Stimulated activated CD8-positive, alpha-beta memory T cell treated with anti-CD3 and anti-CD28 coated beads, Interleukin-4, amount 100 ng/mL, for 48 hours (primary cell): ENCODE measurements at places on chromosomes 16 and 17.

- DNase-seq = no peak
Measured at GRCh38 chr17:21419299-21420239, 43.4 kb downstream of the KCNJ12 start.

DNA sequence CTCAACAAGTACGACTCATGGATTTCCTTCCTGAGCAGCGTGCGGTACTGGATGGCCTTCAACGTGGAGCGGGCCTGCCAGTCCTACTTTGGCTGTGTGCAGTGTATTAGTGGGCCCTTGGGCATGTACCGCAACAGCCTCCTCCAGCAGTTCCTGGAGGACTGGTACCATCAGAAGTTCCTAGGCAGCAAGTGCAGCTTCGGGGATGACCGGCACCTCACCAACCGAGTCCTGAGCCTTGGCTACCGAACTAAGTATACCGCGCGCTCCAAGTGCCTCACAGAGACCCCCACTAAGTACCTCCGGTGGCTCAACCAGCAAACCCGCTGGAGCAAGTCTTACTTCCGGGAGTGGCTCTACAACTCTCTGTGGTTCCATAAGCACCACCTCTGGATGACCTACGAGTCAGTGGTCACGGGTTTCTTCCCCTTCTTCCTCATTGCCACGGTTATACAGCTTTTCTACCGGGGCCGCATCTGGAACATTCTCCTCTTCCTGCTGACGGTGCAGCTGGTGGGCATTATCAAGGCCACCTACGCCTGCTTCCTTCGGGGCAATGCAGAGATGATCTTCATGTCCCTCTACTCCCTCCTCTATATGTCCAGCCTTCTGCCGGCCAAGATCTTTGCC is 9.0 kb downstream of the HAS3 start:
- no peak for DNase-seq

DNA sequence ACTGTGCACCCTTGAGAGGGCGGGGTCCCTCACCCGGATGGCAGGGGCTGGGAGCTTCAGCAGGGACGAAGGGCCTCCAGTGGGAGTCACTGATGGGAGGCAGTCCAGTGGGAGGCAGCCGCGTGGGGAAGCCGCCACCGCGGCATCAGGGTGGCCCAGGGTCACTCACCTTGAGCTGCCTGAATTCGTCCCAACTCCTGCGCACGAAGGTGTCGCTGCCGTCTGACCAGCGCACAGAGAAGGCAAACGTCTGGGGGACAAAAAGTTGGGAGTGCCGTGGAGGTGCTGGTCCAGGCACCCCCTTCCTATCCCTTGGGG is 540 bp downstream of the NOXO1 start:
- no peak for DNase-seq

GRCh38 chr16:70805787-70806186 is 4.8 kb upstream of the VAC14 start:
- DNase-seq = no peak

DNA sequence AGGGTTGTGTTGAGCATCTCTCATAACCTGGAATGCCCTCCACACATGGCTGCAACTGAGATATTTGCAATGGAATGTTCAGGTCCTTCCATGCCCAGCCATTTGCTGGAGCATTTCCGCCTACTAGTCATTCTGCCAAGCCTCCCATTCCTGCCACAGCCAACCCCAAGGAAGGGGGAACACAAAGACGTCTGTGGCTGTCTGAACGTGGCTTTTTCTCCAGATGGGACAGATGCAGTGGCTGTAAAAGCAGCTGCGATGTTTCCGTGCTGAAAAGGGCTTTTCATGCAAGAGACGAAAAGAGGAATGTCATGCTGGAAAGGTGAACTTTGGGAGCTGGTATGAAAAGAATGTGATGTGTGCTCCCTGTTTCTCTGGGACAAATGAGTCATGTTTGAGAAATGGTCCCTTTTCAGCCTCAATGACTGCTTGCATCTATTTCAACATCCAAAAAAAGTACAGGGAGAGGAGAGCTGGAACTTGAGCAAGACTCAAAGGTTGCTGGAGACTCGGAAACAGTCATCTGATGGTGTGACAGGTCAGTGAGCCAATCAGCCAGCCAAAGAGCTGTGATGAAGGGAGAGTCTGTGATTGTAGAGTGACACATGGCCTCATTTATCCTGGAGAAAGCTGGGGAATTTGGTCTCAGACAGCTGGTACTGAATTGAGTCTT is 208.9 kb downstream of the SHISA9 start:
- no peak for DNase-seq

- peak; percentile 62 for DNase-seq
Measured at GRCh38 chr16:25110387-25110947, 1.1 kb upstream of the LCMT1 start.

DNA sequence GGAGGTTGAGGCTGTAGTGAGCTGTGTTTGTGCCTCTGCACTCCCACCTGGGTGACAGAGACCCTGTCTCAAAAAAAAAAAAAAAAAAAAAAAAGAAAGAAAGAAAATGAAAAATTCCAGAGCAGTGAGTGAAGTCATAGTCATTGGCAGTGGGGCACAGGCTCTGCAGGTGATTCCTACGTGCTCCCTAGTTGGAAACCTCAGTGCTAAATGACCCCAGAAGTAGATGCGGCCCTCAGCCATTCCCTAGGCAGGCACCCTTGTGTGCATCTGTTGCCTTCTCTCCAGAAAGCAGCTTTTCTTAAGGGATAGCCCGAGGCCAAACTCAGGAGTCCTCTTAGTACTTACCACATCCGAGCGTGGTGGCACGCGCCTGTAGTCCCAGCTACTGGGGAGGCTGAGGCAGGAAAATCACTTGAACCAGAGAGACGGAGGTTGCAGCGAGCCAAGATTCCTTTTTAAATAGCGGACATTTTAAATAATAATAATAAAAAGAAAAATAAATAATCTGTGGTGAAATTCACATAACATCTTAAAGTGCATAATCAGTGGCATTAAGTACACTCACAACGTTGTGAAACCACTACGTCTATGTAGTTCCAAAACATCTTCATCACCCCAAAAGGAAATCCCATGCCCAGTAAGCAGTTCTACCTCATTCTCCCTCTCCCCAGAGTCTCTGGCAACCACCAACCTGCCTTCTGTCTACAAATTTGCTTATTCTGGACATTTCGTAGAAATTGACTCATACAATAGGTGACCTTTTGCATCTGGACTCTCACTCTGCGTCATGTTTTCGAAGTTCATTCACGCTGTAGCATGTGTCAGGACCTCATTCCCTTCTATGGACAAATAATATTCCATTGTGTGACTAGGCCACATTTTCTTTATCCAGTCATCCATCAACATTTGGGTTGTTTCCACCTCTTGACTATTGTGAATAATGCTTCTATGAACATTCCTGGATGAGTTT is 12.5 kb upstream of the SPHK1 start:
- DNase-seq = no peak

DNA sequence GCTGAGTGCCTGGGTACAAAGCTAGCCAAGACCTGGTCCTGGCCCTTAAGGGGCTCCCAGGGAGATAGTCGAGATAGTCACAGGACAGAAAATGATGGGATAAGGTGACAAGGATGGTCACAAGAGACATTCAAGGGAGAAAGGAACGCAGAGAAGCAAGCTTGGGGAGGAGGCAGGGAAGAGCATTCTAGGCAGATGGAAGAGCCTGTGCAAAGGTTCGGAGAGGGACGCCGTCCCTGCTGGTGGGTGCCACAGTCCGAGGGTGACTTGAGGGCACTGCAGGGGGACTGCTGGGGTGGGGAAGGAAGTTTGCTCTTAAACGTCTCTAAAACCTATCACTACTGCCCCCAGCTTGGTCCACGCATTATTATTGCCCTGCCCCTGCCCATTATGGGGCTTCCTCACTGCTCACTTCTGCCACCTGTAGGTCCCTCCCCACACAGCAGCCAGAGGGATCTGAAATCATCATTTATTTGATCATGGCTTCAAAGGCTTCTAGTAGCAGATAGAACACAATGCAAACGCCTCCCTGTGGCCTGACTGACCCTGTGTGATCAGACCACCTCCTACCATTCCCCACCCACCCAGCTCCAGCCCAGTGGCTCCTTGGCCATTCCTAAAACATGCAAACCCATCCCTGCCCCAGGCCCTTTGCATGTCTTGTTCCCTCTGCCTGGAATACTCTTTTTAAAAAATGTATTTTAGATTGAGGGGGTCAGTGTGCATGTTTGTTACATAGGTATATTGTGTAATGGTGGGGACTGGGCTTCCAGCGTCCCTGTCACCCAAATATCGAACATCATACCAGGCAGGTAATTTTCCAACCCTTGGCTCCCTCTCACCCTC is 60.3 kb downstream of the RMI2 start:
- DNase-seq = peak; percentile 84

DNA sequence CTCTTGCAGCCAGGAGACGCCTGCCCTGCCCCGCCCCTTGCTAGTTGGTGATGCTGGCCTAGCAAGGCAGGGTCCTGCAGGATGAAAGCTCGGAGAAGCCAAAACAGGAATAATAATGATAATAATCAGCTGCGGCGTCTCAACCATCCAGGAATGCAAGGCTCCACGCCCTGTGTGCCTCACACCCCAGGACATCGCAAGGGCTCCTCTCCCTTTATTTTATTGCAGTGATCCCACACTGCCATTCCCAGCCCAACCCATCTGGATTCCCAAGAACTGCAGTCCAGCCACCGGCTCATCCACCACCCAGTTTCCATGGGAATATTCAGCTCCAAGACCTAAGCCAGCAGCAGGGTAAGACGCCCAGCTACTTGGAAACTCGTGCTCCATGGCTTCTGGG is 21.0 kb upstream of the ZNF652 start:
- DNase-seq = no peak

DNA sequence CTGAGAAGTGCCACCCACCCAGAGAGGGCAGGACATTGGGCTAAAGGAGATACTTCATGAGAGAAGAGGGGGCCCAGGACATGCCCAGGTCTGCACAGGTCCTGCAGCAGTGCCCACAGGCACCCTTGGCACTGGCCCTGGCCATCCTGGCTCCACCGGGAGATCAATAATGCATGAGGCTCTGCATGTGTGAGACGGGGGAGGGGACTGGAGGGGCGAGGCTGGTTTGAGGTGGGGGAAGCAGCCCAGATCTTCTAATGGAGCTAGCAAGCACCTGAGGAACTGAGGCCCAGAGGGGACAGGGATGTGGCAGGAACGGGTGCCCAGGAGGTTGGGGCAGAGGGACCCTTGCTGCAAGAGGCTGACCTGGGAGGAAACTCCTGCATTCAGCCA is 567 bp downstream of the OSBPL7 start:
- no peak for DNase-seq

DNA sequence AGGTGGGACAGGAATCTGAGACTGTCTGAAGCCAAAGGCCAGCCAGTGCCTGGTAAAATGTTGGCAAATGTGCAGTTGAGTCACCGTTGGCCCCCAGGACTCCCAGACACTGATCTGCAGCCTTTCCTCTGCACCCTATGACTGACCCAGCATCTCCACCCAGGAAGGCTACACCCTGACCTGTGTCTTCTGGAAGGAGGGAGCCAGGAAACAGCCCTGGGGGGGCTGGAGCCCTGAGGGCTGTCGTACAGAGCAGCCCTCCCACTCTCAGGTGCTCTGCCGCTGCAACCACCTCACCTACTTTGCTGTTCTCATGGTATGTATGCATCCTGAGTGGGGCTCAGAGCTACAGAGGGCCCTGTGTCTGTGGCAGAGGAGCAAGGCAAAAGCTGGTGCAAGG is 24.0 kb downstream of the ADGRG5 start:
- DNase-seq = no peak

DNA sequence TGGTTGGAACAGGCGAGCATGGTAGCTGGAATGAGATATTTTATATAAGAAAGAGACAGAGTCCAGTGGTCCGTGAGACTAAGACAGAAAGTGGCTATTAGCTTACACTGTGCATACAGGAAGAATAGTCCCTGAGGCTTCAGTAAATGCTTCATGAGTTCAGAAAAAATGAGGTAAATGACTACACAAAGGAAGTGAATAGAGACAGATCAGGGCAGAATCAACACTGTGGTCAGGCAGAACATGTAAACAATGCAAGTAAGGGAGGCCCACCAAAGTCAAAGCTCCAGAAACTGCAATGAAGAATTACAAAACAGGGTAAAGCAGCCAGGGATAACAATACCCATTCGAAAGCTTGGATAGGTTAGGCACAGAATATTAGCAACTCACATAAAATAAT is 4.8 kb downstream of the ABCA10 start:
- DNase-seq = no peak

DNA sequence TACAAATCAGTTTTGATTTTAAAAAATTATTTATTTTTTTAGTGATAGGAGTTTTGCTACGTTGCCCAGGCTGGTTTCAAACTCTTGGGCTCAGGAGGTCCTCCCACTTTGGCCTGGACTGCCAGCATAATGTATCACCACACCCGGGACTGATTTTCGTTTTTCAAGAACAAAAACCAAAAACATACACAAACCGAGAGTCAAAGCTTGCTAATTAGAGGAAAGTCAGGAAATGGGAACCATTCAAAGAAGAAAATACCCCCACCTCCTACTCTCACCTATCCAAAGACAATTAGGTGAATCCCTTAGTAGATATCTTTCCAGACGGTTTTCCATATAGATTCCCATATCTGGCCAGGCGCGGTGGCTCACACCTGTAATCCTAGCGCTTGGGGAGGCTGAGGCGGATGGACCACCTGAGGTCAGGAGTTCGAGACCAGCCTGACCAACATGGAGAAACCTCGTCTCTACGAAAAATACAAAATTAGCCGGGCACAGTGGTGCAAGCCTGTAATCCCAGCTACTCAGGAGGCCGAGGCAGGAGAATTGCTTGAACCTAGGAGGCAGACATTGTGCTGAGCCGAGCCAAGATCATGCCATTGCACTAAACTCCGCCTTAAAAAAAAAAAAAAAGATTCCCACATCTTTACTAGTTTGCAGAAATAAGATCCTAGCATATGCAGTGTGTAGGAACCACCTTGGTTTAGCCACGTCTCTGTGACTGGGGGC is 883 bp upstream of the SPN start:
- DNase-seq = peak; percentile 30

DNA sequence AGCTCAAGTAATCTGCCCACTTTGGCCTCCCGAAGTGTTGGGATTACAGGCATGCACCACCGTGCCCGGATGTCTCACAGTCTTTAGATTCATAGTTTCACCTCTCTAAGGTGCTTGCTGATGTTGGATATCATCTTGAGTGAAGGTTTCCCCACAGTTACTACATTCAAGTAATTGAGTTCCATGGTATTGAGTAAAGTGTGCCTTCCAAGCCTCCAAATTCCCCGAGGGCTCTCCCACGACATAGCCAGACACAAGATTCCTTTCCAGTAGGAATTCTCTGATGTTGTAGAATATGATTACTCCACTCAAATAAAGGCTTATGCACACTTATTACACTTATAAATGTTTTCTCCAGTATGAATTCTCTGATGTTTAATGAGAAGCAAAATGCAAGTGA is 16.3 kb upstream of the ZNF652 start:
- DNase-seq = no peak

GRCh38 chr16:14020141-14020540 is 51.0 kb upstream of the MRTFB start:
- DNase-seq = no peak

DNA sequence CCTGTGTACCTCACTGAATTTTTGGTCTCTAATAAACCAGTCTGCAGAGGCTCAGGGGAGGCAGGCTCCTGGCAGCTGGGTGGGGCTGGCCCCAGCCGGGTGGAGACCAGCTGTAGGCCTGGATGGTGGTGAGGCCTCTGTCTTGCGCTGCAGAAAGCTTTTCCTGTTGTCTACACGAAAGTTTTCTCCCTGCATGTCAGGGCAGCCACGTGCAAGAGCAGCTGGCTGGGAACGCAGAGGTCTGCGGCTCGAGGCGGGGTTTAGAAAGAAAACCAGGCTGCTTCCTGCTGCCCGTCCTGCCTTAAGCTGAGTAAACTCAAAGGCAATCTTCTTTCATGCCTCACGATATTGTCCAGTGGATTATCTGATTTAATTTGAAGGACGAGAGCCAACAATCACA is 2.4 kb downstream of the SERPINF1 start:
- peak; percentile 53 for DNase-seq

- DNase-seq = no peak
Measured at GRCh38 chr17:79984877-79985276, 50.8 kb downstream of the TBC1D16 start.
